ENCODE measurements at places on chromosomes 1 and 21.

DNA sequence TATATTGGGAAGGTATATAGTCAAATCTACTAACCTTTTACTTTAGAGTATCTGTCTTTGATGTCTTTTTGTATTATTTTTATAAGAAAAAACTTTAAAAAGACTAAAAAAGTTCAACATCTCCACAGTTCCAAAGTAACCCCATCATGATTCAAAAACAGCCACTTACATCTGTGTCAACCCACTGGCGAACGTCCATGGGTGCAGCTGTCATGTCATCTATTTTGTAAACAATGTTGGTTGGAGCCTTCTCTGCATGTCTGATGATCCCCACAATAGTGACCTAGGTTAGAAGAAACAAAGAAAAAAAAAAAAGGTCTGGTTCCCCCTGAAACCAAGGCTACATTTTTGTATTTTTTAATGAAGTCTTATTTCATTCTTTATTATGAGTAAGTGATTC lies 28.0 kb upstream of the SMPDL3B start:
- no peaks in the 10 kb centered on the region for H3K27me3 ChIP-seq
- no peak overlapping the region for H3K27ac ChIP-seq
- no peak overlapping the region for H3K4me3 ChIP-seq
- no peak for DNase-seq
- H3K4me1 ChIP-seq, result no peaks in the 10 kb centered on the region

DNA sequence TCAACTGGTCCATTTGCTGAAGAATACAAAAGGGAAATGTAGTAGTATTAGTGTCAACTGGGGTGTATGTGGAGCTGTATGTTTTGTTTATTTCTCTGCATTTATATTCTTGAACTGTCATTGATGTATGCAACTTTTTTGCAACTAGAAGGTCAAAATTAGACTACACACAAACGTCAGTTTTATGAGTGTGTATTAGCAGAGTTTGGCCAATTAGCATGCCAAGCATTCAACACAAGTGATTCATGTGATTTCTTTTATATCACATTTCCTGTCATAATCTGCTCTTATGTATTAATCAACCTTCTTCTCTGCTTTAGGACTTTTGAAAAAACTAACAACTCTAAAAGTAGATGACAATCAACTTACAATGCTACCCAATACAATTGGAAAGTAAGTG lies 211.1 kb downstream of the LRRC40 start:
- no peaks in the 10 kb centered on the region for H3K36me3 ChIP-seq
- no peaks in the 10 kb centered on the region for H3K4me1 ChIP-seq
- no peak for DNase-seq
- no peak overlapping the region for H3K4me3 ChIP-seq
- no peaks in the 10 kb centered on the region for H3K27me3 ChIP-seq
- no peak overlapping the region for H3K27ac ChIP-seq

GRCh38 chr1:199914546-199914945 lies 113.0 kb upstream of the NR5A2 start:
- no peak for DNase-seq
- no peaks in the 10 kb centered on the region for H3K27me3 ChIP-seq
- H3K4me3 ChIP-seq, result no peak overlapping the region

- H3K36me3 ChIP-seq, result no peaks in the 10 kb centered on the region
- no peaks in the 10 kb centered on the region for H3K4me1 ChIP-seq
- no peak overlapping the region for H3K27ac ChIP-seq
- no peak for DNase-seq
Observed at GRCh38 chr1:3722846-3723245, 29.4 kb upstream of the CCDC27 start.

DNA sequence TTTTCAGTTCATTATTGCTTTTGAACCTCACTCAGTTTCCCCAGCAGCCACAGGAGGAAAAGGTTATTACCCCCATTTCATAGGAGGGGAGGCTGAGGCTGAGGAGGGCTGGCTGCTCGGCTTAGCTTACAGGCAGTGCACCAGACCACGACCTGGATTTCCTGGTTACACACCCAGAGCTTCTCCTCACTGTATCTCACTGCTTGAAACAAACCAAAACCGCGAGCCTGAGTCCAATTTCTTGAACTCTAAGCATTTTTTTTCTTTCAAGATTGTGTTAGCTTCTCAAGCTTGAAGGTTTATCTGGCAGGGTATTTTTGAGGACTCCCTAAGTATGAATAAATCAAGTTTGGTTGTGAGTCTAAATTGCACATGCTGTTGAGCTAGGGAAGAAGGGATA lies 188.9 kb upstream of the EDN2 start:
- DNase-seq, result peak; percentile 58
- no peak overlapping the region for H3K4me3 ChIP-seq
- no peaks in the 10 kb centered on the region for H3K36me3 ChIP-seq
- no peak overlapping the region for H3K27ac ChIP-seq

DNA sequence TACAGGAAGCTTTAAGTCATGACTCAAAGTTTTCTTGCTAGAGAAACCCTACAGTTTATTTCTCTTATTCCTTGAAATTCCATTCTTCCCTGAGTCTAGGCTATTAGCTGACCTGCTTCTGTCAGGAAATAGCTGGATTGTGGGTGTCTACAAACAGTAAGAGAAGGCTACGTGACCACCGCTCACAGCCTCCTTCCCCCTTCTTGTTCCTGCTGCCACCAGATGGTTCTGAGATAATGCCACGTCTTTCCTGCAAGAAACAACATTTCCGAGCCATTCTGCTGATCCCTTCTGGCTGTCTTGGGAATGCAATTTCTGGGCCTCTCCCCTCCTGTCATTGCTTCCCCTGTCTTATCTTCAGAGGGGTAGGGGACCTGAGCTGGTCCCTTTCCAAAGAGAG lies 128.9 kb upstream of the SGIP1 start:
- H3K27me3 ChIP-seq, result no peaks in the 10 kb centered on the region
- no peak for DNase-seq
- H3K36me3 ChIP-seq, result no peaks in the 10 kb centered on the region
- no peak overlapping the region for H3K4me3 ChIP-seq

DNA sequence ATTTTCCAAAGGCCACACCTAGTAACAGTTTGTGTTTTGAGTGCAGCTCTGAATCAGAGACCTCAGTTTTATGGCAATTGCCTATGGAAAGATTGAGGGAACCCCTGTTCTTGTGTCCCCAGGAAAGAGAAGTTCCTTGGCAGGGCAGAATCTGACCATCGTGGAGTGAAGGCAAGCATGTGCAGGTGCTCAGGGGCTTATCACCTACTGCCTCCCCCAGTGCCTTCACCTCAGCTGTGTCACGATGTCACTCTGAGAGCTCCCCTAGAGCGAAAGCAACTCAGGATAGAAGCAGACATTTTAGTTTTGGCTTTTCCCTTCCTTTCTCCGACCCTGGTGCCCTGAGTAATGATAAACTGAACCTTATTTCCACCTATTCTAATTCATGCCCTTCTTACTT lies 1.8 kb upstream of the SPRR1A start:
- no peak for DNase-seq
- no peak overlapping the region for H3K27ac ChIP-seq
- no peaks in the 10 kb centered on the region for H3K36me3 ChIP-seq

DNA sequence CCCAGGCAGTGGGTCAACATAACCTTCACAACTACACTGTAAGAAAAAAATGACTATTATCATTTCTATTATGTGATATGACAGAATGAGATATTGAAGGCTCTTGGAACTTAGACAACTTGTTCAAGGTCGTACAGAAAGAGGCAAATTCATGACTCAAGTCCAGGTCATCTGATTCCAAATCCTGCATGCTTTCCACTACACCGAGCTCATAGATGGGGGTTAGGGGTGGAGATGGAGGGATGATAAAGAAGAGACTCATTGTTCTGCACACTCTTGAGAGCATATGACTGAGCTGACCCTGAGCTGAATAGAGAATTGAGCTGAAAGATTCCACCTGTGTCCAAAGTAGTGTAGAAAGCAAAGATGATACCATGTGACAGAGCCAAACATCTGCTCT lies 2.8 kb downstream of the FCRL6 start:
- H3K36me3 ChIP-seq, result no peaks in the 10 kb centered on the region
- no peak overlapping the region for H3K27ac ChIP-seq
- H3K4me1 ChIP-seq, result no peaks in the 10 kb centered on the region
- DNase-seq, result no peak

DNA sequence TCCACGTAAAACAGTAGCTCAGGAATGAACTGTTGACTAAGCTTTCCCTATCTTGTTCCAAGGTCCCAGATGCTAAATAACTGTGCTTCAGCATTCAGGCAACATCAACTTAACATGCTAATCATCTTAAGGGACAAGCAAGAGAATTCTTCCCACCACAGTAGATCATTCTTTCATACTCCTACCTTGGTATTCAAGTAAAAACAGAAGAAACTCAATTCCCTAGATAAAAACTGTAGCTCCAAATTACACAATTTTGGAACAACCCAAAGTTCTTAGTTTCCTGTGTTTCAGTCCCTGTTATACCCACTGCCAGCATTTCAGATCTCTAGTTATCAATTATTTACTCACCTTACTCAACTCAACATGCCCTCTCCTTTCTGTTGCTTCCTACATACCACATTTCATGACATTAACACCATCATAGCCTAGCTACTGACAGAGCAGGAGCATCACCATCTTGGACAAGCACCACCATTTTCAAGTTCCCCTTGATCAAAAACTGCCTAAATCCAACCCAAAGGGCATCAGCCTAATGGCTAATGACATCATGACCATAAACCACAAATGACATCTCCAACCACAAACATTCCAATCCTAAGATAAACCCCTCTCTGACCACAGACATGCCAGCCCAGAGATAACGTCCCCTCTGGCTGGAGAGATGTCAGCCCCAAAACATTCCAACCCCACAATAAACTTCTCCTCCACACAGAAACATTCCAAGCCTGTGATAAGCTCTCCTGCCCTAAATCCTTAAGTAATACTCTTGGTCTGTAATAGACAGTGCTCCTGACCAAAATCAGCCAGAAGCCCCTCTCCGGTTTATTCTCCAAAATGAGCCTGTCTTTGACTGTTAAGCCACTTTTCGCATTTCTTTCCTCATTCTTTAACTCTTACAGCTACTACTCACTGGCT lies 191.2 kb downstream of the RERE start:
- no peak for DNase-seq
- H3K36me3 ChIP-seq, result no peaks in the 10 kb centered on the region
- no peak overlapping the region for H3K4me3 ChIP-seq
- H3K27ac ChIP-seq, result peak overlapping the region; percentile 11

DNA sequence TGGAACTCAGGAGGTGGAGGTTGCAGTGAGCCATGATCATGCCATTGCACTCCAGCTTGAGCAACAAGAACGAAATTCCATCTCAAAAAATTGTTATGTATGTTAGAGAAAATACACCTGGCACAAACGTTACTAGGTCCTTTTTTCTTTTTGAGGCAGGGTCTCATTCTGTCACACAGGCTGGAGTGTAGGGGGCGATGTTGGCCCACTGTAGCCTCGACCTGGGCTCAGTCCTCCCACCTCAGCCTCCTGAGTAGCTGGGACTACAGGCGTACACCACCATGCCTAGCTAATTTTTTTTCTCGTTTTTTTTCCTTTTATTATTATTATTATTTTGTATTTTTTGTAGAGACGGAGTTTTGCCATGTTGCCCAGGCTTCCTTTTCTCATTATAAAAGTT lies 4.4 kb downstream of the HAX1 start:
- H3K27ac ChIP-seq, result no peak overlapping the region
- H3K4me3 ChIP-seq, result no peak overlapping the region

- no peaks in the 10 kb centered on the region for H3K36me3 ChIP-seq
- H3K4me3 ChIP-seq, result no peak overlapping the region
- H3K27ac ChIP-seq, result no peak overlapping the region
- H3K27me3 ChIP-seq, result no peaks in the 10 kb centered on the region
Observed at GRCh38 chr1:21340230-21340945, 50.1 kb upstream of the ECE1 start.

DNA sequence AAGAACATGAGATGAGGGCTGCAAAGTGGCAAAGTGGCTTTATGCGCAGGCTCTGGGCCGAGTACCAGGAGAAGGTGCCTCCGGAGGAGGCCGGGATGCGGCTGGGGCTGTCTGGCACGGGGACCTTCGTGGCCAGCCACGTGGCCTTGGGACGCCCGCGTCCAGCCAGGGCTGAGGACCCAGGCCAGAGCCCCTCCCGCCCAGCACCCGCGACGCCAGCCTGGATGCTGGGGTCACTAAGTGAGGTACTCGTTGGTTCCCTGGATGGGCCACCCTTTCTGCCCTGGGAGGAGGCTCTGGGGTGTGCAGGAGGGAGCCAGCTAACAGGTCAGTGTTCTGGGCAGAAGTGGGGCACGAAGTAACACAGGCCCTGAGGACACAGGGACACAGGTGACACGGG lies 12.6 kb downstream of the SCNN1D start:
- H3K27me3 ChIP-seq, result no peaks in the 10 kb centered on the region
- no peaks in the 10 kb centered on the region for H3K36me3 ChIP-seq
- no peak overlapping the region for H3K27ac ChIP-seq
- H3K4me1 ChIP-seq, result no peaks in the 10 kb centered on the region
- H3K4me3 ChIP-seq, result no peak overlapping the region
- no peak for DNase-seq

DNA sequence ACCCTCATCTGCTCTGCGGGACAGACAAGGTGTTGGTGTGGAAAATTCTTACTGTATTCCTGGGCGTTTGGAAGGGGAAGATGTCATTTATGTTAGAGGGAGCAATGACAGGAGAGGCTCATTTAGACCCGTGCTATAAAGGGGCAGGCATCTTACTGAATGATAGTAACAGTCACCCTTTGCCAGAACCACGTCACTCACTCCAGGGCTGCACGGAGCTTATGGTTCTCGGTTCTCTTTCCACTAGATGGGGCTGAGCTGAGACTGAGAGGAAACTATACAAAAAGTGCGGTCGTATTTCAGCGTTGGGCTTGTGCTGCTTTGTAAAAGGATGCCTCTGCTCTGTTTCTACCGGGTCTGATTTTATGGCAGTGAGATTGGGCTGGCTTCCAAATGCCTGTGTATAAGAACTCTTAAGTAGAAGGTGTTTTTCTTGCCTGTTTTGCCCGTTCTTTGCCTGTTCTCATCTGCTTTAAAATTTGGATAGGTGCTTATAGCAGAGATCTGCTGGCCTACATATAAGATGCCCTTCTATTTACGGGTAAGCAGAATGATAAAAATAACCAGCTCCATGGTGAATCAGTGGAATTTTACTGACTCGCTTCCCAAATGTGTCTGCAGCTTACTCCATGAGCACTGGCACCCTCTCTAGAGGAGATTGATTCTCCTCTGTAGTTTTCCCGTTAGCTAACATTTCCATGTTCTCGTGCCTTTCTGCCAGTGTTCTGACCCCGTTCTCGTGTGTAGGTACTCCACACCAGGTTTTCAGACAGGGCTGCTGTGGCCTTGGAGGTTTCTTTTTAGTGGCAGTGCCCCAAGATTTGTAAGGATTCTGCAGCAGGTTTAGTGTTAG lies 55.9 kb downstream of the MRPS6 start:
- H3K36me3 ChIP-seq, result peaks cover 10% of the 10 kb centered on the region
- H3K27ac ChIP-seq, result peak overlapping the region; percentile 95
- H3K4me1 ChIP-seq, result peaks cover 62% of the 10 kb centered on the region

- peaks cover 16% of the 10 kb centered on the region for H3K4me1 ChIP-seq
- H3K27ac ChIP-seq, result no peak overlapping the region
- no peaks in the 10 kb centered on the region for H3K27me3 ChIP-seq
- DNase-seq, result no peak
- no peaks in the 10 kb centered on the region for H3K36me3 ChIP-seq
Observed at GRCh38 chr1:199297174-199297573, 658.3 kb downstream of the PTPRC start.

- H3K36me3 ChIP-seq, result no peaks in the 10 kb centered on the region
- no peaks in the 10 kb centered on the region for H3K27me3 ChIP-seq
- H3K27ac ChIP-seq, result no peak overlapping the region
- H3K4me1 ChIP-seq, result no peaks in the 10 kb centered on the region
- DNase-seq, result peak; percentile 67
Observed at GRCh38 chr1:108897865-108898720, 21.3 kb downstream of the GPSM2 start.

GRCh38 chr1:244435562-244436205 lies 16.0 kb downstream of the ADSS2 start:
- peak; percentile 48 for DNase-seq
- peaks cover 18% of the 10 kb centered on the region for H3K36me3 ChIP-seq
- no peaks in the 10 kb centered on the region for H3K27me3 ChIP-seq
- H3K4me1 ChIP-seq, result no peaks in the 10 kb centered on the region
- no peak overlapping the region for H3K4me3 ChIP-seq

Data from cardiac muscle cell (in vitro differentiated cells and primary cell).